H7 (cell line): ENCODE measurements at places on chromosomes 2 and 18. TPM values are rescaled to one million over a fixed set of nuclear protein-coding genes. Genes with fewer than 3 reads are reported as not detected.

The NT5C1B gene
- not detected in 2 replicates for total RNA-seq

DNA sequence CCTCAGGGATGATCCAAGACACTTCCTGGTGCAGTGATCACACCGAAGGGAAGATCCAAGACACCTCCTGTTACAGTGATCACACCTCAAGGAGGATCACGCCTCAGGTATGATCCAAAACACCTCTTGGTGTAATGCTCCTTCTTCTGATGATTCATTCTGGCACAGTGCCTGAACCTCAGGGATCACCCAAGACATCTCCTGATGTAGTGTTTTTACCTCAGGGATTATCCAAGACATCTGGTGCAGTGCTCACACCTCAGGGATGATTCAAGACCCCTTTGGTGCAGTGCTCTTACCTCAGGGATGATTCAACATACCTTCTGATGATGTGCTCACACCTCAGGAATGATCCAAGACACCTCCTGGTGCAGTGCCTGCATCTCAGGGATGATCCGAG lies 124.4 kb downstream of the ASB1 start:
- no peak for DNase-seq

The PUS10 gene
- total RNA-seq: 3.4 and 5.8 TPM in 2 replicates

DNA sequence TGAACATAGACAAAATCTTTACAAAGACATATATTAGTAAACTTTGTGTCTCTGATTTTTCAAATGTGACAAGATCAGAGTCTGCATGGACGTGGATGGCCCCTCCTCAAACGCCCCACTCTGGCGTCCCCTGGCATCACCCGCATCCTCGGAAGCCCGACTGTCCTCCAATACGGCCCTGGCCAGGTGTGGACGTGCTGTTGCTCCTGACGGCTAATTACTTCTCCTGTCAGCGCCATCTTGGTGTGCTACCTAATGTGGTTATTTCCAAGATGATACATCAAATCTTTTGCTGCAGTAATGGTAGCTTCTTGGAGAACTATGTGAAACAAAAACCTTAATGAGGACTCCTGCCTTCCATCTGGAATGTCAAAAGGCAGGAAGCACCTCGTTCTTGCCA lies 747.4 kb upstream of the SALL3 start:
- DNase-seq: no peak

The GCG gene
- total RNA-seq: not detected in 2 replicates

The OTOF gene
- 0.07 and 0.14 TPM in 2 replicates for total RNA-seq

DNA sequence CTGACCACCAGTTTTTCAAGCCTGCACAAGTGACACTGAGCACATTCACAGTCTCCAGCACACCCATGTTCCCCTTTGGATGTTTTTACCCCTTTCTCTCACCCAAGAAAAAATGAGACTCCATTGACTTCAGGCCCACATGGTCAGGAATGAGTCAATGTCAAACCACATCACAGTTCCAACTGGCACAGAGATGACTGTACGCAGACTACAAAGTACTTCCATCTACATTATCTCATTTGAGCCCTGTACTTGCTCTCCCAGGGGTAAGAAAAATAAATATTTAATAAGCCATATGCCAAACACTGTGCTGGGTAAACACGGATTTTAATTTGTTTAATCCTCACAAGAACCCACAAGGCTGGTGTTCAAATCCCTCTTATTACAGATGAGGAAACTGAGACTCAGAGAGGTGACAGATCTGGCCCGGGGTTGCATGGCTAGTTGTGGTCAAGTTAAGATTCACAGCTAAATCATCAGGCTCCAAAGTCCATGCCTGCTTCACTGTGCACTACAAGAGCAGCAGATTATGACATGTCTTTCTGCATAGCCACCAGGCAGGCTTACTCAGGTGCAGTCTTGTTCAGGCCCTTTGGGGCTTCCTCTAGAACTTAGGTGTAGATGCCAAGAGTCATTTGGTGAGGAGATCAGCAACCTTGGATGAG lies 106.1 kb downstream of the TXNL1 start:
- DNase-seq: no peak

DNA sequence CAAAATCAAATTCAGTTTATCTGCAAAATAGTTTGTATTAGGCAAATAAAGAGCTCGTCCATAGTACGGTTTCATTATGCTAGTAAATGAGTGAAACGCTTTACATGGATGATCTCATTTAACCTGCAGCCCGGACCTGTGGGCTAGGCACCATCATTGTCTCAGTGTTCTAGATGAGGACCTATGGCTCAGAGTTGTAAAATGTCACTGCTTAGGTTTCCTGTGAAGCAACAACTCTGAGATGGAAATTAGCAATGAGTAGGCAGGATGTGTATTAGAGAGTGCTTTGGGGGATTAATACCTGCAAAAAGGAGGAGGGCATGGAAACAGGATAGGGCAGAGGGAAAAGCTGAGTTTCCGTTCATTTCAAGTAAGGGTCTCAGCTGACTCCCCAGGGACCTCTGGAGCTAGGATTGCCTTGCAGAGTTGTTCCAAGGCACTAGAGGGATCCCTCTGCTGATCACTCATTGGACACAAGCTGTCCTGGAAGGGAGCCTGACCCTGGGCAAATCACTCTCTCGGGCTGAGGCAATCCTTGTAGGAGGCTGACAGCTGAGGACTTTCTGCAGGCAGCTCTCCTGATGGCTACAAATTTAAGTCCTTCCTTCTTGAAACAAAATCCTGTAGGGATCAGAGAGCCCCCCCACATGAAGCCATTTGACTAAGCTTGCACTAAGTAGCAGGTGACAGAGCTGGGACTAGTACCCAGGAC lies 58.8 kb upstream of the SIX2 start:
- peak; percentile 63 for DNase-seq

The CNNM3 gene
- total RNA-seq: 13.8 and 19.3 TPM in 2 replicates

- DNase-seq: no peak
Observed at GRCh38 chr2:43313642-43314017, 87.2 kb upstream of the ZFP36L2 start.

GRCh38 chr2:163345795-163346573 lies 389.8 kb downstream of the FIGN start:
- DNase-seq: peak; percentile 19

- no peak for DNase-seq
Observed at GRCh38 chr18:6449213-6449612, 34.5 kb upstream of the L3MBTL4 start.

DNA sequence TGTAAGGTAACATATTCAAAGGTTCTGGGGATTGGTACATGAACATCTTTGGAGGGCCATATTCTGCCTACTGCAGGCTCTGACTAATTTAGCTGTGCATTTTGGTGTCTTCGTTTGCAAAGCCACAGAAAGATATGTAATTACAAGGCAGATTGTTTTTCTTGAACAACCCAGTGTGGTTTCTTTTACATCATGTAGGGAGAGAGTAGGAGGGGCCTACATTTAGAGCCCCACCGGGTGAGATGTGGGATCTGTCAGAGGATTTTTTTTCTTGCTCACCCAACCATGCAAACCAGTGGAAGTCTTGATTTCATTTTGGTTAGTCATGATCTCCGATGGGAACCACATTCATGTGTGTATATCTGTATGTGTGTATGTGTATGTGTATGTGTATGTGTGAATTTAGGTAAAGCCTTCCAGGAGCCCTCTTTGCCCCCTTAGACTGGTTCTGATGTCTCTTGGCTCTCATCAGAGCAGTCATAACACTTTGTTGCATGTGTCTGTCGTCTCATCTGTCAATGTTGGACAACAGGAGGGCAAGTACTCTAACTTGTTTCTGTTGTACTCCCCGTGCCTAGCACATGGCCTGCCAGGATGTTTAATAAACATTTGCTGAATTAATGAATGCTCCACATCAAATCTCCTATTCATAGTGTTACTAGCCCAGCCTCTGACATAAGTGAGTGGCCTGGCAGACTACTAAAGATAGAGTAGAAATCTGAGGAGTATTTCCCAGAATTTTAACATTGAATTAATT lies 239.9 kb downstream of the MTX2 start:
- DNase-seq: no peak

GRCh38 chr2:155310589-155310988 lies 612.1 kb downstream of the KCNJ3 start:
- DNase-seq: no peak

The LIMS4 gene
- total RNA-seq: 0.07 TPM in 1 of 2 replicates, not detected in the other

- DNase-seq: peak; percentile 21
Observed at GRCh38 chr2:221255862-221256261, 316.2 kb downstream of the EPHA4 start.
